ENCODE measurements at places on chromosomes 11 and 22.

DNA sequence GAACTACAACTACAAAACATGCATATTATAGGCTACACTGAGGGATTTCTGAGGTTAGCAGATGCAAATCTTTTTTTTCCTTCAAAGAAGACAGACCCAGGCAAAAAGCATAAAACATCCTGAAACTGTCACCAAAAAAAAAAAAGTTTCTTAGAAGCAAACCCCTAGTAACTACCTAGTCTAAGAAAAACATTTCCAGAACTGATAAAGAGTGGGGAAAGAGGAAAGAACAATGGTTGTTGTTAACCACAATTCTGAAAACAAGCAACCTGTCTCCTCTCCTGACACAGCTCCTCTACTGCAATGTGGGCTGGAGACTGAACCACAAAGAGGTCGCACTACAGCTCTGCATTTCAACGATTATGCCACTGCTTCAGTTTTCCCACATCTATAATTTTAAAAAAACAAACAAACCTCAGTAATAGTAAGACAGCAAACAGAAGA, 15.0 kb downstream of the DENND5A start:
- peak; percentile 20 for DNase-seq

GRCh38 chr11:101862391-101863233, 52.2 kb upstream of the CEP126 start:
- no peak for DNase-seq

- no peak for DNase-seq
Observed at GRCh38 chr11:120123946-120124345, 14.0 kb downstream of the TRIM29 start.

GRCh38 chr22:43897751-43898261, 6.0 kb upstream of the PNPLA5 start:
- DNase-seq = peak; percentile 14

DNA sequence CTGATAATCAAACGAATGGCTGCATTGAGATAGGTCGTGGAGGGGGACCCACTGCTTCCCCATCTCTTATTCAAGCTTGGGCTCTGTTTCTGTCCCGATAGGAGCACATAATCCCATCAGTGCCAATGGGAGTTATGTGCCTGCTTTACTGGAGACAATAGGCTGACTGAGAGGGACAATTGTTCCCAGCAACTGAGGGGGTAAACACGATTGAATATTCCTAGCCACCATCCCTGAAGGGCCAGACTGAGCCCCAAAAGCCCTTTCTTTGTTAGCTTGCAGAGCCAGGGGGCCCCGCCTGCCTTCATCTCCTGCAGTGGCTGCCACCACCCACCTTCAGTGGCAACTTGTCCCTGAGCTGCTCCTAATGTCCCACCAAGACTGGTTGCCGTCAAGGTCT, 172.8 kb upstream of the NAV2 start:
- DNase-seq = no peak

- DNase-seq = no peak
Observed at GRCh38 chr22:40070701-40071100, 75.9 kb downstream of the FAM83F start.

DNA sequence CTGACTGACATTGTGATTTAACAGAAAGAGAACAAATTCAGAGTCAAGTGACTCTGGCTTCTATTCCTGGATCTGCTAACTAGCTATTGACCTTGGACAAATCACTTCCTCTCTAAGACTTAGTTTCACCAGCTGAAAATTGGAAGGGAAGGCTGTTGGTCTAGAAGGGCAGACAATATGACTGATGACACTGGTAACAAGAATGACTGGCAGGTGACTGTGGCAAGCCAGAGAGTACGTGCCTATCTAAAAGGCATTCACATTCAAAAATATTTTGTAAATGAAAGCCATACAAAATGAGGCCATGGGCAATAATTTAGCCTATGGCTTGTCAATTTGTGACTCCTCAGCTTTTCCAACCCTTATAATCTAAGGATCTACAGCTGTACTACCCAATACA, 23.5 kb downstream of the SERGEF start:
- no peak for DNase-seq

- DNase-seq = no peak
Observed at GRCh38 chr11:1104411-1105182, 29.9 kb downstream of the MUC2 start.

DNA sequence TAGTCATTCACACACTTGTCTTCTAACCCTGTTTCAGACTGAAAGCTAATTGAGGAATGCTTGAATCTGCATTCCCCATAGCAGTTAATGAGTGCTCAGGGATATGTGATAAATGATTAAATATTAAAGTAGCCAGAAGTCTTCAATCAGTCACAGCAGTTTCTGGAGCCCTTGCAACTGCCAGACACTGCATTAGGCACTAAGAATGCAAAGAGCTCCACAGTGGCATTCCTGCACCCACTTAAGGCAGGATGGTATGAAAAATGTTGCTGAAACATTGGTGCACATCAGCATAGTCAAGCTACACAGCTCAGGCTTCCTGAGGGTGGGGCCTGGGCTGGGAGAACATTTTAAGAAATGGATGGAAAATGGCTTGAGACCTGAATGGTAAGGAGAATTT, 6.5 kb downstream of the DTX4 start:
- no peak for DNase-seq

Data from stimulated activated CD4-positive, alpha-beta T cell treated with anti-CD3 and anti-CD28 coated beads, Interleukin-2, amount 100 ng/mL, for 24 hours (primary cell).